ENCODE measurements at places on chromosomes 16 and 17.

- no peak for DNase-seq
Measured at GRCh38 chr16:34802848-34803599, 1343.6 kb downstream of the TP53TG3F start.

DNA sequence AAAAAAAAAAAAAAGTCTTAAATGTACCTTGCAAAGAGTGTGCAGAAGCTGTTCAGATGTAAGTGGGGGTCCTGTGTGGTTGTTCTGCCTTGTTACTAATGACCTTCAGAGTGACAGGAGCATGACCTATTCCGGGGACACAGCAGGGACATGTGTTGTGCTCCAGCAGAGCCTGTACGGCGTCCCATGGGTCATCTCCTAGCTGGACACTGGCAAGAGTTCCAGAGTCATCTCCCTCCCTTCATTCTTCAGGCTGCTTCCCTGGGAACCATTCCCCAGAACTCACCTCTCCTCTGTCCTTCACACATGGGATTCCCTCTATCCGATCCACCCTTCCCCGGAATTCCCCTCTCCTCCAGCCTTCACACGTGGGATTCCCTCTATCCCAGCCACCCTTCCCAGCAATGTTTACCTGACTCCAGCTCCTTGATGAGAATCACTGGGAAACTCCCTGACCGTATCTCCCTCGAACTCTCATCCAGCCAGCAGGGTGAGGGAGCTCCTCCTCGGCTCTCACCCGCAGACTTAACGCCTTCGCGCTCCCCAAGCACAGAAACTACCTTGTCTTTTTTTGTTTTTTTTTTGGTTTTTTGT, 85.8 kb downstream of the MRM3 start:
- no peak for DNase-seq

- no peak for DNase-seq
Measured at GRCh38 chr16:81263470-81264220, 25.2 kb downstream of the BCO1 start.

GRCh38 chr16:1909561-1910231, 8.5 kb downstream of the HS3ST6 start:
- no peak for DNase-seq

- DNase-seq = no peak
Measured at GRCh38 chr16:82888591-82889001, 261.8 kb downstream of the CDH13 start.

DNA sequence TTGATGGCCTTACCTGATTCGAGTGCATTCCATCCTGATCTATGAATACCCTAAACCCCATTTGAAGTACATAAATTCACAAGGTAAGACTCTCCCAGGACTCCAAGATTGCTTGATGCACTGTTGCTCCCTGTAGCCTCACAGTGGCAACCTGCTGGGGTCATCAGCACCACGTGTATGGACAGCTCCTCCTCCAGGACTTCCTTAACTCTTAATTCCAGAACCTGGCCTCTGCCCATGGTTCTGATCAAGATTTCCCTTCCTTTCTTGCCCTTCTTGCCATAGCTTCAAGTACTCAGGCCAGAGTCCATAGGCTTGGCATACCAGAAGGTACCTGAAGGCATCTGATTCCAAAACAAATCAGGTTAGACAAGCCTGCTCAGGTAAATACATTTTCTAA, 34.0 kb upstream of the NLK start:
- DNase-seq = no peak

DNA sequence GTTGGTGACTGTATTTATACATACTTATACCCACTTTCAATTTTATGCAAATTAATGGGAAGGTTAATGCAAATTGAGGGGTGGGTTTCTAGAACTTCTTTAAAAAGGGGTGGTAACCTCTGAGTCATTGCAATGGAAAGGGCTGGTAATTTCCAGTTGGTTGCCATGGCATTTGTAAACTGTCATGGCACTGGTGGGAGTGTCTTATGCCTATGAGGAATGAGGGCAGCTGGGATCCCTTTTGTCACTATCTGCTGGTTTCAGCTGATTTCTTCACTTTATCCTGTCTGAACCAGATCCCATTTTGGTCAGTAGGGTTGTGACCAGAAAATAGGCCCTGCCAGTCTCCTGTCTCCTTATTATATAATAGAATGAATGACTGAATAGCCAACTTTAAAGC, 1006.7 kb upstream of the GOT2 start:
- DNase-seq = no peak

Data from thoracic aorta (tissue), 2 donors.